Progenitor cell of endocrine pancreas (in vitro differentiated cells): ENCODE measurements at places on chromosomes 3 and 15. TPM values are rescaled to one million over a fixed set of nuclear protein-coding genes. Genes with fewer than 3 reads are reported as not detected.

Gene LARP6
- total RNA-seq: 17.5 and 22.6 TPM in 2 replicates

Gene RBPMS2
- total RNA-seq: 37.5 and 39.8 TPM in 2 replicates

- H3K27ac ChIP-seq: no peak overlapping the region
- no peak overlapping the region for H3K4me3 ChIP-seq
- no peak for DNase-seq
- H3K4me1 ChIP-seq: no peaks in the 10 kb centered on the region
- H3K27me3 ChIP-seq: no peaks in the 10 kb centered on the region
These were observed 284.3 kb downstream of the CLSTN2 start for GRCh38 chr3:140219291-140219690.

DNA sequence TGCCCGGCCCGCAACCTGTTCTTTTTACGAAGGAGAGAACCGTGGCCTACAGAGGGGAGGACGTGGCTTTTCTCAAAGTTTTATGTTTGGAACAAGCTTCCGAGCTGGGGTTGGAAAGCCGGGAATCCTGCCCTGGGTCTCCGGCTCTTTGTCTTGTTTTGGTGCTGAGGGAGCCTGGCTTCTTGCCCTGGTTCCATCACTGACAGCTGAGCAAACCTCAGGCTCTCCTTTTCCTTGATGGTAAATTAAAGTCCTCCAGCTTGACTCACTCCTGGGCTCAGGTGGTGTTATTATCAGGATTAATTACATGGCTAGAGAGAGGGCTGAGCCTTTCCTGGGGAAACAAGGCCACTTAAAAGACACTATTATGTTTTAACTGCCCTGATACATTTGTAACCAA lies 289.5 kb upstream of the RGMA start:
- peaks cover 21% of the 10 kb centered on the region for H3K4me1 ChIP-seq
- peaks cover 1% of the 10 kb centered on the region for H3K36me3 ChIP-seq
- no peak for DNase-seq
- H3K27ac ChIP-seq: no peak overlapping the region
- H3K4me3 ChIP-seq: no peak overlapping the region
- peaks cover 8% of the 10 kb centered on the region for H3K27me3 ChIP-seq

- peaks cover 2% of the 10 kb centered on the region for H3K36me3 ChIP-seq
- no peaks in the 10 kb centered on the region for H3K4me1 ChIP-seq
- no peak for DNase-seq
- H3K27ac ChIP-seq: no peak overlapping the region
- no peak overlapping the region for H3K4me3 ChIP-seq
These were observed 83.2 kb downstream of the NFKBIZ start for GRCh38 chr3:101932326-101933068.
